ENCODE measurements at places on chromosomes 11 and 22.

DNA sequence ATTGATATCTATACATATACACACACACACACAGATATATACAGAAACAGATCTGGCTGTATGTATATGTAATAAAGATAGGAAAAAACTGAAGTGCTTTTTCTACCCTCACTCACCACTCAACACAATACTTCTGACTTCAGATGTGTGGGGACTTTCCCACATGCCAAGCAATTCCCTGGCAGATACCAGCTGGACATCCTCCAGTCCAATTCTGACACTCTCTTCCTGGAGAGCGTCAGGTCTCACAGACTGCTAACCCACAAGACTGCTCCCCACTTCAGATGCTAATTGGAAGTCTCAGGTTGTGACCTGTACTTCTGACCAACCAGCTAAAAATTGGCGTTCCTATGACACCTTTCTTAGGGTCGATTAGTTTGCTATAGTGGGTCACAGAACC lies 140.6 kb downstream of the ATG16L2 start:
- DNase-seq, result no peak

DNA sequence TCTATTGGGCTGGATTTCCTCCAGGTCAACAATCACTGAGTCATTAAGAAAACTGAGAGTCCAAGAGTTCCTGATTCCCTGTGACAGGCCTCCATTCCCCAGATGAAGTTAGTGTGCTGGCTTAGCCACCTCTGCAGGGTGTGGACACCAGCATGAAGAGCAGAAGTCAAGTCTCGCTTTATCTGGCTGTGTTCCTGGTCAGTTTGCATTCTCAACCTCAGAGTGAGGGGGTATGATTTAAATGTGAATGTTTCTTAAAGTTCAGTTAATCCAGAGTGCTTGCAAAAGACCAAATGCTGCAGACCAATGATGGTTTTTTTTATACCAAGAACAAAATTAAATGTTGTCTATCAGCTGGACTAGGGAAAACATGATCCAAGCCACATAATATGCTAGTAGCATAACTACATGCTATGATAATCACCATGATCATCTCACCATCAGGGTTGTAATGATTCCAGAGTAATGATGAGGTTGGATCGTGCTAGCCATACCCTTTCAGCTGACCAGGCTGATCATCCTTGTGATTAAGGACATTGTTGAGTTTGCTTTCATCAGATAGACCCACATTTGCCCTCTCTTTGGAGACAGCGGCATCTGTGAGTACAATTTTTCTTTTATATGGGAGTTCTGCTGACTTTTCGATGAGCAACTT lies 145.8 kb upstream of the ARHGAP20 start:
- DNase-seq, result no peak

DNA sequence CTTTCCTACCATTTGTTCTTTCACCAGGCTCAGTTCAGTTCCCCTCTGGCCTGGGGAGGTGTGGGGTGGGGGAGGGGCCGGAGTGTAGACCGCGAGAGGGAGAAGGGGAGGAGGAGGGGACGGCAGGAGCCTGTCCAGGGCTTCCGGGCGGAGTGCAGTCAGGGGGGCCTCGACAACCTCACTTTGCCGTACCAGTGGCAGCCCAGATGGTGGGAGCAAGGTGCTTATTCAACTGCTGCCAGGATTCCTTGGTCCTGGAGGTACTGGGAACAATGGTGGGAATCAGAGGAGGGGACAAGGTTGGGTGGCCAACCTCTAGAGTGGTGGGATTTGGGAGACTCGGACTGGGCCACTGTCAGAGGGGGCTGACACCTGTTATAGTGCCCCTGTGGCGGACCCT lies 1.2 kb downstream of the BACE1 start:
- no peak for DNase-seq

- no peak for DNase-seq
Measured at GRCh38 chr11:33721984-33722383, 14.2 kb downstream of the CD59 start.

- DNase-seq, result no peak
Measured at GRCh38 chr11:64933213-64933934, 2.3 kb downstream of the GPHA2 start.

DNA sequence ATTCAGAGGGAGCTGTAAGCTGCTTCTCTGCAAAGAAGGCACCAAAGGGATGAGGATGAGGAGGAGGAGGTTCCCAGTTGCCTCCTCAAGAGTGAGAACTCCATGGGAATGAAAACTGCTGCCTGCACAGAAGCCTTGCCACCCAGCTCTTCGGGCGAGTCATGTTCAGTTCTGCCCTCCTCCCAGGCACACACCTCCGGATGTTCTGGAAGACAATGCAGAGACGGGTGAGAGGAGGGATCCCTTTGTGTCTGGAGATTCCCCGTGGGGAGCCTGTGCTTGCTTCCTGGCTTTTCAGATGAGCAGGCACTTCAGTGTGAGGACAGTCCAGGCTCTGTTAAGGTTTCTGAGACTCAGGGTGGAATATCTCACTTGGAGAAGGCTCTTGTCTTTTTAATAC lies 295.6 kb downstream of the DDX10 start:
- DNase-seq, result no peak

- no peak for DNase-seq
Measured at GRCh38 chr11:94767701-94768601, at the start of gene AMOTL1. Gene AMOTL1, plus strand, starts transcription at chr11:94768356. Its CDS starts 156 bp downstream, at chr11:94768512.

DNA sequence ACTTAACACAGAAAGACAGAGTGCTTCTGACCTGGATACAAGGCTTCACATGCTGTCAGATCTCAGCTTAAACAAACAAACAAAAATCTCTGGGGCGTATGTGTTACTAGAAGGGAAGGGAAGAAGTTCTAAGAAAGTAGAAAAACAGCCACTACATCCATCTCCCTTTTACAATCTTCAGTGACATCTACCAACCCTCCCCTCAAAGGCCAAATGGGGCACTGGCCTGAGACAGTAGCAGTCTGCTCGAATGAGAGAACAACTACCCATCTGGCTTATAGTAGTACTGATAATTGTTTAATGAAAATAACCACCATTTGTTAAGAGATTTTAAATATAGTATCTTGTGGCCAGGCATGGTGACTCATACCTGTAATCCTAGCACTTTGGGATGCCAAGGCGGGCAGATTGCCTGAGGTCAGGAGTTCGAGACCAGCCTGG lies 29.4 kb downstream of the CCDC83 start:
- DNase-seq, result no peak

GRCh38 chr11:57405271-57405860 lies 14.9 kb upstream of the PRG2 start:
- no peak for DNase-seq

- DNase-seq, result no peak
Measured at GRCh38 chr11:8601376-8602133, 7.5 kb upstream of the STK33 start.

DNA sequence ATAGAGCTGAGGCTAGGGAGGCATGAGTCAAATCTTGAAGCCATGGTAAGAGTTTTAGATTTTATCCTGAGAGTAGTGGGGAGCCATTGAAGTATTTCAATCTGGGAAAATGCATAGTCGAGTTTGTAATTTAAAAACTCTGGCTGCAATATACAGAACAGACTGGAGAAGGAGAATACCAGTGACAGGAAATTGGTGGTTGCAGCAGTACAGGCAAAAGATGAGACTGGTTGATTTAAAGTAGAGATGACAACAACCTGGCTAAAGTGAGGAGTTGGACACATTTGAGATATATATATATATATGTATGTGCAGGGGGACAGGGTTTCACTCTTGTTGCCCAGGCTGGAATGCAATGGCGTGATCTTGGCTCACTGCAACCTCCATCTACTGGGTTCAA lies 6.2 kb downstream of the HORMAD2 start:
- DNase-seq, result no peak

- DNase-seq, result no peak
Measured at GRCh38 chr11:13324141-13324540, 46.6 kb downstream of the BMAL1 start.

- no peak for DNase-seq
Measured at GRCh38 chr11:128055576-128056217, 531.7 kb downstream of the ETS1 start.

DNA sequence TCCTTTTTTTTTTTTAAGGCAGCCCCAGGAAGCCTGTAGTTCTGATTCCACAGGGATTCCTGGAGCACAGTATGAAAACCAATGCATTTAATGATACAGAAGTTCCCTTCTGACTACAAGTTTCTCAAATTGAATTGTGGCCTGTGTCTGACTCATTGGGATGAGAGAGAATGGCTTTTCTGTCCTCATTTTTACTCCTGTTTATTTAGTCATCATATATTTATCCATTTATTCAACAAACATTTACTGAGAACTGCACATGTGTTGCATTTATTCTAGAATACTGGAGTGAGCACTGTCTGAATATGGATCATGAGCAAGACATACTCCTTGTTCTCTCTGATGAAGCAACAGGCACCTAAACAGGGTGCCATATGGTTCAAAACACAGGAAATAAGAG lies 231.2 kb downstream of the NTM start:
- no peak for DNase-seq

GRCh38 chr11:2098691-2099515 lies 40.3 kb downstream of the IGF2 start:
- no peak for DNase-seq

- no peak for DNase-seq
Measured at GRCh38 chr11:132409573-132410355, 1039.3 kb downstream of the NTM start.

GRCh38 chr11:13114566-13115379 lies 105.7 kb downstream of the RASSF10 start:
- no peak for DNase-seq
